ENCODE measurements at places on chromosomes 2 and 18.

GRCh38 chr2:65919550-65920188 lies 487.3 kb upstream of the SPRED2 start:
- DNase-seq: no peak

DNA sequence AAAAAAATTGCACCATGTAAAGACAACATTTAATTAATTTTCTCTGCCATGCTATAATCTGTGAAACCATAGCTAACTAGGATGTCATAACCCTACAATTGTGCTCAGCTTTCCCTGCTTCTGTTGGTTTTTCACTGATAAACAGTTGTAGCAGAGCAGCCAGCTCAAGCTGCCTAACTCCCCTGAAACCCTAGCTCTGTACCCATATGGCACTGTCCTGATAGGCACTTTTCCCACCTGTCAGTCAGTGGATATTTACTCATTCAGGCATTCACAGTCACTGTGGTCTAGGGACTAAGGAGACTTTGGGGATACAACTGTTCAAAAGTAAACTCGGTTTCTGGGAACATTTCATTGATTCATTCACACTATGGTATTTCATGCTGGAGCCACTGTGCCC lies 407.0 kb downstream of the DSEL start:
- DNase-seq: no peak

- DNase-seq: peak; percentile 22
Observed at GRCh38 chr2:175004980-175005732, at the start of gene CHN1. Gene CHN1, minus strand, starts transcription at chr2:175005381. Its CDS starts 469 bp downstream, at chr2:175004912.

DNA sequence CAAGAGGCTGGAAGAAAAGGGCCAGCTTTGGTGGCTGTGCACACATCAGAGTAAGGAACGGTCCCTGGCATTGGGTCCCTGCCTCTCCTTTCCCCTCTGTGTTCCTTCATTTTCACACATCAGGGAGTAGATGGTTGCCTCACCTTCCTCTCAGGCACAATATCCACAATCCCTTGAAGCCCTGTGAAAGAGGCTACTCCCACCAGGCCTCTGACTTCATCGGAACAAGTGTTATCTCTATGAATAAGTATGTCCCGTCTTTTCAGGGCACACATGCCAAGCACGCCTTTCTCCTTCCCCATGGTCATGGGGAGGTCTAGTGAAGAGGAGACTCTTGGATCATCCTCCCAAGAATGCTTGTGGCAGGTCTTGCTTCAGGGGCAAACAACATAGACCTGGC lies 61.2 kb upstream of the LMAN1 start:
- DNase-seq: no peak

DNA sequence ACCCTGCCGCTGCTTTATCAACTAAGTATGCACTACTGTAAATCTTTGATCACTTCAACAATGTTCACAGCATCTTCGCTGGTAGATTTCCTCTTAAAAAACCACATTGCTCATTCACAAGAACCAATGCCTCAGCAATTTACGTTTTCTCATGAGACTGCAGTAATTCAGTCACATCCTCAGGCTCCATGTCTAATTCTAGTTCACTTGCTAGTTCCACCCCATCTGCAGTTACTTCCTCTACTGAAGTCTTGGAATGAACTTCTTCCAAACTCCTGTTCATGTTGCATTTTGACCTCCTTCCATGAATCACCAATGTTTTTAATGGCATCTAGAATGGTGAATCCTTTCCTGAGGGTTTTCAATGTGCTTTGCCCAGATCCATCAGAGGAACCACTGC lies 35.8 kb downstream of the PRELID3A start:
- no peak for DNase-seq

DNA sequence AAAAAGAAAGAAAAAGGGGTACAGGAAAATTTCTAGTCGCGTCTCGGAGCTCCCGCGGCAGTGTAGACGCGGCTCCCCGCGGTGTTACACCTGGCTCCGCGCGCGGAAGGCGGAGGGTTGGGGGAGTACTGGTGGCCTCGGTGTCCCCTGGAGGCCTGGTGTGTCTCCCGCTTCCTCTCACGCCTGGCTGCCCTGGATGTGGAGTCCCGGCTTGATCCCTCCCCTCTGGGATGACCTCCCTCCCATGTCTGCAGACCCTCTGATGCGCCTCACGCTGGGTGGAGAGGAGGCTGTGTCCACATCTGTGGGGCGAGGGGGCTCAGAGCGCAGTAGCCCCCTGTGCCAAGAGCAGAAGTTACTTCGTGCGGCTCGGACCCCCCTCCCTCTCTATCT lies 1.2 kb downstream of the KIF5C start:
- DNase-seq: no peak

GRCh38 chr2:85490861-85491755 lies 47.9 kb upstream of the MAT2A start:
- DNase-seq: no peak

- no peak for DNase-seq
Observed at GRCh38 chr18:68399721-68400120, 315.2 kb downstream of the TMX3 start.

Data from activated gamma-delta T cell treated with anti-CD3 and anti-CD28 coated beads, Interleukin-2, amount 50 U/mL, for 16 hours (primary cell).